ENCODE measurements at places on chromosomes 6 and 20.

- no peak for DNase-seq
These were observed 42.0 kb downstream of the PRL start for GRCh38 chr6:22254886-22255285.

- no peak for DNase-seq
These were observed 32.8 kb upstream of the NTSR1 start for GRCh38 chr20:62675877-62676260.

GRCh38 chr20:46022411-46023147 lies 6.4 kb upstream of the SLC12A5 start:
- DNase-seq: peak; percentile 26

DNA sequence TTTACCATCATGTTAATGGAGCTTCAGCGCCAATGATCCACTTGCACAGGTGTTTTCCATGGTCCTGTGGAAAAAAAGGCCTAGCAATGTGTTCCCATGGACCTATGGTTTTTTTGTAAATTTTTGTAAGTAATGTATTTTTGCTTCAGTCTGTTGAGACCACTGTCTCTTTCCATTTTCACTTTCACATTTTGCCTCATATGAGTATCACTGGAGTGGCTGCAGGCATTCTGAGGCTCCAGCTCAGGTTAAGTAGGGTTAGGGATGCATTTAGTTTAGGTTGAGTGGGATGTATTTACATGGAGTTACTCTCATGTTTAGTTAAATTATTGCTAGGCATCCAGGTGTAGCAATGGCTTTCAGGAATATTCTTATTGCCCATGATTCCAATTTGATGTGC lies 19.2 kb upstream of the LMBRD1 start:
- DNase-seq: no peak

DNA sequence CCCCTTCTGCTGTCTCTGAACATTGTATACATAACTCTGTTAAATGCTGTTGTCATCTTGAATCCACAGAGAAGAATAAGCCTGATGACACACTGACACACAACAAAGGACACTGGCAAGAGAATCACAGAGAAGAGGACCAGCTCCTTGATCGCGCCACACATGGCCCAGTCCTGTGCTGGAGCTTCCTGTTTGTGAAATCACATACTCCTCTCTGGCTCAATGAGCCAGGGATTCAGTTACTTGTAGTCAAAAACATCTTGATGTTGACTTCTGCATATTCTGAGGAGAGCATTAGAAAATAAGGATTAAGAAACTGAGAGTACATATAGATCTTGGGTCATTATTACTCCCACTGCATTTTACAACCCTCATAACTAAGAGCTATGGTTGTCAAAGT lies 100.1 kb downstream of the EPB41L2 start:
- no peak for DNase-seq

DNA sequence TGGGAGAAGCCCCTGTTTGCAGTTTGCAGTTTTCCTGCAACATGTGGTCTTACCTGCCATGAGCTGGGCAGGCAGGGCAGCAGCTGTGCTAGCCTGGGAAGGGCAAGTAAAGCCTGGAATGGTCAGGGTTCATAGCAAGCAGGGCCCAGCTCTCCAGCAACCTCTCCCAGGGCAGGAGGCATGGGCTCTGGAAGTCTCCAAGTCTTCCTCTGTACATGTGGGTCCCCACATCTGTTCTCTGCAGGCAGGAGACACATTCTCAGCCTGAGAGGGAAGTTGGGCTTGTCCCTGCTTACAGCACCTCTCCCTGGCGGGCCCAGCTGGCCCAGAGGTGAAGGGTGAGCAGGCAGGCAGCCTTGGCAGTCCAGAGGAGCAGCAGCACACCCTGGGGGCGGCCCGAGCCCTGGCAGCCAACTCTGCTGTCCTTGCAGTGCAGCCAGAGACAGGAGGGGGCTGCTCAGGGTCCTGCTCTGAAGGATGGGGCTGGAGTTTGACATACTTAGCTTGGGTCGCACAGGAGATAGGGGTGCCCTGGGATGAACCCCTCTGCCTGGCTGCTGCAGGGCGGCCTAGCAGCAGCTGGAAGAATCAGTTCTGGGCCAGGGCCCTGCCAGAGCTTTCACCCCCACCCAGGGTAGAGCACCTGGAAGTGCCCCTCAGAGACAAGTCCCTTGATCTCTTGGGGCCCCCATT lies 176.0 kb downstream of the MRPL14 start:
- peak; percentile 53 for DNase-seq

- DNase-seq: no peak
These were observed 19.7 kb upstream of the SGK2 start for GRCh38 chr20:43538878-43539700.

DNA sequence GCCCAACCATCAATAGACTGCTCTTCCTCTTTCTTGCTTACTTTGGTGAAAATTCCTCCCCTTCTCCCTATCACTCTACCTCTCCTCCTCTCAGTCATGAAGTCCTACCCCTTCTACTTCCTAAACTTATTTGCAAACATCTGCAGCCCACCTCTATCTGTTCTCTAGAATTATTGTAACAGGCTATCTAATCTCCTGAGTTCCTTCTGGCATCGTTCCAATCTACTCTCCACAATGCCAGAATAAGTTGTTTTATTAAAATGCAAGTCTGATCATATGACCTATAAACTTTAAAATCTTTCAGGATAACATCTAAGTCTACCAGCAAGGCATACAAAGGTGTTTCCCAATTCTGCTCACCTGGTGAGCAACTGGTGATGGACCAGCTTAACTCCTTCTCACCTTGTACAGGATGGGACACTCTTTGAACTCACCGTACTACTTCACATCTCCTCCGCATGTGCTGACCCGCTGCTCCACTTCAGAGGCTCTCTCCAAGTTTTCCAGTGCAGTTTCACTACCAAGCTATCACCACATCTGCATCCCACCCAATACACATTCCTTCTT lies 7.9 kb downstream of the CD164 start:
- no peak for DNase-seq

DNA sequence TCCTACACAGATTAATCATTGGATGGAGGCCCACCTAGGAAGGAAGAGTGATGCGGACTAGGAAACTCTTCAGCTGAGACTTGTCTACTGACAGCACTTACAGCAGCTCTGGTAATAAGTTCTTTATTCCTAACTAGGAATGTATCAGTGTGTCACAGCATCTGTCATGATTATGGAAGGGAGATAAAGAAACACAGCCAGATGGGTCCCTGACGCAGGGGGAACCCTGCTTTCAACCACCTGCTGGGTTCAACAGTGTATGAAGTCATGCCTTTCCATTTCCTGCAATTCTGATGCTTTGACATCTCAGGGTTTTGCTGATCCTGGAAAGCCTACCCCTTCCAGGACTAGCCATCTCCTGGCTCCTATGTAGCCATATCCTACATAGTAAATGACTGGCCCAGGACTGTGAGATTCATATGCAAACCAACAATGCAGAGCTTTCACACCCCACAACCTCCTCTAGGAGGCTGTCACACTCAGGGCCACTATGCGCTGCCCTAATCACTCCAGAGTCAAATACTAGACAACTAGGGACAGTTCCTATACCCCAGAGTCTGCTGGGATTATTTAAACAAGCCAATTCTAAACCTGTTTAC lies 29.0 kb upstream of the MANEA start:
- DNase-seq: no peak

DNA sequence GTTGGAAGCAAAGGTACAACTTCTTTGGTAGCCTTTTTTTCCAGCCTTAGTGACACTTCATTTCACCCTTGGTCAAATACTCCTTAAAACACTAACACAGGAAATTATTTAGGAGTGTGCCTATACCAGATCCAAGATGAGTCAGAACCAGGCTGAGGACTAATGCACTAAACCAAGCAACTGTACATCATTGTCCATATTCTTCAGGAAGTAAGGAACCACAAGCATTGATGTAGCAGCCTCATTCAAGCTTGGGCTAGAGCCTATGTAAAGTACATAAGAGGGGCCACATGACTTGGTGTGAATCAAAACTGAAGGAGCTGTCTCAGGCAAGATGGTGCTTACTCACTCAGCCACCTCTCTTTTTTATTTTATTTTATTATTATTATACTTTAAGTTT lies 20.7 kb upstream of the ADGB start:
- DNase-seq: no peak

DNA sequence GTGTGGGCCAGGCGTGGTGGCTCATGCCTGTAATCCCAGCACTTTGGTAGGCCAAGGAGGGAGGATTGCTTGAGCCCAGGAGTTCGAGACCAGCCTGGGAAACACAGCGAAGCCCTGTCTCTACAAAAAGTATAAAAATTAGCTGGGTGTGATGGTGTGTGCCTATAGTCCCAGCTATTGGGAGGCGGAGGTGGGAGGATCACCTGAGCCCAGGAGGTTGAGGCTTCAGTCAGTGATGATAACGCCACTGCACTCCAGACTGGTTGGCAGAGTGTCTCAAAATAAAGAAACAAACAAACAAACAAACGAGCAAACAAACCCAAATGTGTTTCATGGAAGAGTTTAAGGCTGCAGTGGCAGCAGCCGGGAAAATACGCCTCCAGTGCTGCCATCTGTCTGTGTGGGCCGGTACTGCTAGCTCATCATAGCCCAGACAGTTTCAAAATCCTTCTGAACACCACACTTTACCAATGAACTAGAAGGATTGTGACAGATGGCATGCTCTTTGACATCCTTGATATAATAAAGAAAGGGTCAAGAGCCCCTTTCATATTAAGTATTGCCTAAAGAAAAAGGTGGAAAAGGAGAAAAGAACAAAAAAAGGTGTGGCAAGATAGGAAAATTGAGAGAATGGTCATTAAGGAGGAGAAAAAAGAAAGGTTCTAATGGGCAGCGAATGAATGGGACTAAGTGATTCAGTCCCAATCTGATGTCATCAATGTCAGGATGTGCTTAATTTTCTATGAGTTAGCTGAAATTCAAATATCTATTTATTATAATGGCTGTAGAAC lies 298.6 kb downstream of the SYNE1 start:
- DNase-seq: peak; percentile 64

- DNase-seq: no peak
These were observed 26.4 kb downstream of the PSMG4 start for GRCh38 chr6:3285049-3285639.

DNA sequence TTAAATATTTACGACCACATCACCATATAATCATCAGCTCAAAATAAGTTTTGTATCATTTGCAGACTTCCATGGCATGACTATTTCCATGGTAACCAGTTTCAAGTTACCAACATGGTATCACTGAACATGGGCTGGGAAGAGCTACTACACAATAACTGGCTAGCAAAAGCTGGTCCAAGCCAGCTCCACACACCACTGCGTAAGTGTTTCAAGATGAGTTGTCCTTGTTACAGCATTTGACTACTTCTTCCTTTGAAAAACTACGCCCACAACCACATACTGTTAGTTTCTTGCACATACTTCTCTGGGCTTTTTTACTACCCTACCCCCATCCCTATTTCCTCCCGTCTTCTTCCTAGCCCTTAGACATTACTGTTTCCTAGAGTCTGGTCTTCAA lies 8.5 kb downstream of the CD164 start:
- DNase-seq: no peak

GRCh38 chr20:19129976-19130612 lies 82.3 kb upstream of the SLC24A3 start:
- DNase-seq: no peak

- DNase-seq: no peak
These were observed 39.2 kb upstream of the CDKN1A start for GRCh38 chr6:36639171-36639808.

DNA sequence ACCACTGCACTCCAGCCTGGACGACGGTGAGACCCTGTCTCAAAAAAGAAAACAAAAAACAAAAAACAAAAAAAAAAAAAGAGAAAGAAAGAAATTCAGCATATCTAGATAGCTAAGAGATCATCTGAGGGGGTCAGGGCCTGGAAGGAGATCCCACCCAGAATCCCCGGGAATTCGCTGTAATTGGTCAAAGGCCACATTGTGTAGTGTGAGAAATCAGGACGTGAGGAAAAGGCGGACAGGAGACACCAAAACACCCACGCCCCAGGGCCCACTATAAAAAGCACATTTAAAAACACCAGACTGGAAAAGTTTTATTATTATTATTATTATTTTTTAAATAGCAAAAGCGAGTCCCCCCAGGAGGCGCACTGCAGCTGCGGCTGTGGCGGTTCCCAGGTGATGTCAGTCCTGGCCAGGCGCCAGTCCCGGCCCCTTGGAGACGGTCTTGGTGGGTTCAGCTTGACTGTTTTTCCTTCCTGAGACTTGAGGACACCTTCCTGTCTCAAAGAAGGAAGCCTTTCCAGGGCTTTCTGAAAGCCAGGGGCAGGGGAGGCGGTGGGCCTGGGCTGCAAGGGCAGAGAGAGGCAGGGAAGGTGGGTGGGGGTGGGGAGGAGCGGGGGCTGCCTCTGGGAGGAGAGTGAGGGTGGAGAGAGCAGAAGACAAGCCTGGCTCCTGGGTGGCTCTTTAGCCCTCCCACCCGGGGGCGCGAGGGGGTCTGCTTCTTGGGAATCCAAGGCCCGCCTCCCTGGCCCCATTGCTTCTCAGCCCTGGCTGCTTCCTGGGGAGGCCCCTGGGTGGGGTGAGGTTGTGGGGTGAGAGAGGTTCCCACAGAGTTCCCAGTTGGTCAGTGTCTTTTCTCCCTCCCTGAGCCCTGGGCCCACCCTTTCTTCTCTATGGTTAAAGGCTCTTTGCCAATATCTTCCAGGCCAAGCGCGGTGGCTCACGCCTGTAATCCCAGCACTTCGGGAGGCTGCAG lies 14.5 kb downstream of the TCF15 start:
- peak; percentile 31 for DNase-seq

DNA sequence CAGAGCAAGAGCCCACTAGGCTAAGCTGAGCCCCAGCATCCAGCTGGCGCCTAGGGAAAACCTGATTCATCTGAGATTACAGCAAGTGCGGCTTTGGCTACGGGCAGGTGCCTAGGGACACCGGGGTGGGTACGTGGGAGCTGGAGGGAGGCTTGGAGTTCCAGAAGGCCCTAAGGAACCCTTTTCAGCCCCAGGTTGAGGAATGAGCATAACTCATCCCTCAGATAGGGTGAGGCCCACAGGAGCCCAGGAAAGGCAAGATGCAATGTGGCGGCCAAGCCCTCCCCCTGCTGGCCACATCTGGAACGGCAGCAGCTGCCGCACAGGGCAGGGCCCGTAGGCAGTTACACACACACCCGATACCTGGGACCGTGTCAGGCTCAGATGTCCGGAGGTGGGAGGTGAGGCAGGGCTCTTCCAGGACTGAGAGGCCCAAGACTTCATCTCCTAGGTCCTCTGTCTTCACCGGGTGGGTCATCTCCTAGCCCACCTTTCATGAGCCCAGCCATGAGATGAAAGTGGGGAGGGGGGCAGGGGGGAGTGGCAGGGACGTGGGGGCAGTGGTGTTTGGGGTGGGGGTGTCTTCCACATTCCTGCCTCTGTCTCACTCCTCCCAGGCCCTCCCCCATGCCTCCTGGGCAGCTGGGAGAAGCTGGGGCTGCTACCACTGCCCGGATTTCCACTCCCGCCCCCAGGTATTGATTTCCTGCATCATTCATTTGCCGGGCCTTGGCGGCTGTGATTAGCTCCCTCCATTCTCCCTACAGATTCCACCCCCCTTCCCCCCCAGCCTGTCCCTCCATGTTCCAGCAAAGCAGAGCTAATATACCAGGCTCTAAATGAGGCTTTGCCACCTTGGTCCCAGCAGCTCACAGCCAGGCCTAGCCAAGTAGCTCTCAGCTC lies 5.5 kb downstream of the MDGA1 start:
- peak; percentile 69 for DNase-seq

DNA sequence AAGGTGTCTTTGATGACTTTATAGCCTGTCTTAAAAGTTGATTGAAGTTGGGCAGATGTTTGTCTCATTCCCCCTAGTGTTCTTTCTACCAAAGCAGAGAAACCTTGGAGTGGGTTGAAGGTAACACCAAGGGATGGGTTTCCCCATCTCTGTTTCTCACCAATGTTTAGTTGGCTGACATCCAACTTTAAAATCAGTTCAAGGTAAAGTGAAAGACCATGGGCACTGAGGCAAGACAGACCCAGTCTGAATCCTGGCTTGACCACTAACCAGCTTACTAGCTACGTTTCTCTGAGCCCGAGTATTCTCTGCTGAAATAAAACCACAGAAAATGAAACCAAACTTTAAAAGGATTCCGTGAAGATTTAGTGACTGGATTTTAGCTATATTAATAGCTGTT lies 258.9 kb downstream of the KIF16B start:
- no peak for DNase-seq
